ENCODE measurements at places on chromosomes 3 and 15.

- DNase-seq: no peak
- no peak overlapping the region for H3K27ac ChIP-seq
- no peaks in the 10 kb centered on the region for H3K36me3 ChIP-seq
- no peak overlapping the region for H3K4me3 ChIP-seq
- H3K4me1 ChIP-seq: peaks cover 34% of the 10 kb centered on the region
These were observed 76.6 kb downstream of the P3H2 start for GRCh38 chr3:190044142-190044541.

GRCh38 chr3:190534386-190534785 is 20.5 kb downstream of the IL1RAP start:
- H3K27ac ChIP-seq: no peak overlapping the region
- no peak for DNase-seq
- no peak overlapping the region for H3K4me3 ChIP-seq
- no peaks in the 10 kb centered on the region for H3K4me1 ChIP-seq
- H3K27me3 ChIP-seq: no peaks in the 10 kb centered on the region

DNA sequence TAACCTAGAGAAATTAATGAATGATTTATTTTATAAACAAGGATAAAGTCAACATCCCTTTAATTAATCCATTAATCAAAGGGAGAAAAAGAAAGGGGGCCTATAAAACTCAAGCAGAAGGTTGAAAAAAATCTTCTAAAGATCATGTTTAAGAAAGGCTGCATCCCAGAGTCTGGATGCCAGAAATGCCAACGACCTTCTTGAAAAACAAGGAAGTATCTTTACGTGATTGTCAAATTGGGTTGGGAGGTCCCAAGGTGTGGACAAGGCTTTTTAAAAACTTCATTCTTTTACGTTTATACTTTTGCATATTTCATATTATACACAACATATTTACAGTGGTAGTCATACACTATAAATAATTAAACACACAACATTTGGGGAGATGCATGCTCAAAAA is 1.6 kb downstream of the GOLGB1 start:
- no peak for DNase-seq
- no peaks in the 10 kb centered on the region for H3K36me3 ChIP-seq
- H3K4me3 ChIP-seq: peak overlapping the region; percentile 84
- no peaks in the 10 kb centered on the region for H3K27me3 ChIP-seq
- peaks cover 10% of the 10 kb centered on the region for H3K4me1 ChIP-seq
- no peak overlapping the region for H3K27ac ChIP-seq

DNA sequence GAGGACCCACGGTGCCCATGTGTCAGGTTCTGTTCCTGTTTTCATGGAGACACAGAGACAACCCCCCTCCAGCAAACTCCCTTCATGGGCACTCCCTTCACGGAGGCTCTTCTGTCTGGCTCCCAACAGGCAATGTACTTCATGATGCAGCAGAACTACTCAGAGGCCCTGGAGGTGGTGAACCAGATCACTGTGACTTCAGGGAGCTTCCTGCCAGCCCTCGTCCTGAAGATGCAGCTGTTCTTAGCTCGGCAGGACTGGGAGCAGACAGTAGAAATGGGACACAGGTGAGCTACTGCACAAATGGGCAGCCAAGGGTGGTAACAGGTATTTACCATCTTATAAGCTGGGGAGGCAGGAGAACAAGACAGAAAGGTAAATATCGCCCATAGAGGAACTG is 7.0 kb downstream of the TTC21A start:
- H3K36me3 ChIP-seq: no peaks in the 10 kb centered on the region
- DNase-seq: no peak
- no peaks in the 10 kb centered on the region for H3K4me1 ChIP-seq
- H3K4me3 ChIP-seq: no peak overlapping the region

DNA sequence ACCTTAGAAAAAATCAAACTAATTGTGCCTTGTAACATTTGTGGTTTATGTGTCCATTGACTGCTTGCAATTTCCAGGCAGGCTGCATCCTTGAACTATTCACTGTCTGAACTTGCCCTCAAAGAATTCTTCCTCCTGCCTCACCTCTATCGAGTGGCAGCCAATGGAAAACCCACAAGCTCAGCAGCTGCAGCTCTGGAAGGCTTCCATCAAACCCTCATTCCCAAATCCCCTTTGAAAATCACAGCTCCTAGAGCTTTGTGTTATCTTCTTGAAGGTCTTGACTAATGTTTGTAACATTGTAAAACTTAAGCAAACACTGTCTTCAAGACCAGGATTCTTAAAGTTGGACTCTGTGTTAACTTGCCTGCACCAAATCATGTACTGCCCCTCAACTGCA is 81.1 kb downstream of the FILIP1L start:
- H3K4me3 ChIP-seq: no peak overlapping the region
- H3K36me3 ChIP-seq: no peaks in the 10 kb centered on the region
- no peak for DNase-seq
- no peak overlapping the region for H3K27ac ChIP-seq
- no peaks in the 10 kb centered on the region for H3K27me3 ChIP-seq

GRCh38 chr15:44427756-44428724 is 611 bp downstream of the CTDSPL2 start:
- H3K36me3 ChIP-seq: no peaks in the 10 kb centered on the region
- H3K27me3 ChIP-seq: no peaks in the 10 kb centered on the region
- peak overlapping the region; percentile 88 for H3K4me3 ChIP-seq
- peaks cover 9% of the 10 kb centered on the region for H3K4me1 ChIP-seq
- DNase-seq: peak; percentile 86
- peak overlapping the region; percentile 99 for H3K27ac ChIP-seq

GRCh38 chr15:82646250-82647044 is 716 bp downstream of the CPEB1 start:
- peak overlapping the region; percentile 29 for H3K4me3 ChIP-seq
- H3K4me1 ChIP-seq: no peaks in the 10 kb centered on the region
- DNase-seq: peak; percentile 49
- no peak overlapping the region for H3K27ac ChIP-seq
- H3K36me3 ChIP-seq: no peaks in the 10 kb centered on the region

DNA sequence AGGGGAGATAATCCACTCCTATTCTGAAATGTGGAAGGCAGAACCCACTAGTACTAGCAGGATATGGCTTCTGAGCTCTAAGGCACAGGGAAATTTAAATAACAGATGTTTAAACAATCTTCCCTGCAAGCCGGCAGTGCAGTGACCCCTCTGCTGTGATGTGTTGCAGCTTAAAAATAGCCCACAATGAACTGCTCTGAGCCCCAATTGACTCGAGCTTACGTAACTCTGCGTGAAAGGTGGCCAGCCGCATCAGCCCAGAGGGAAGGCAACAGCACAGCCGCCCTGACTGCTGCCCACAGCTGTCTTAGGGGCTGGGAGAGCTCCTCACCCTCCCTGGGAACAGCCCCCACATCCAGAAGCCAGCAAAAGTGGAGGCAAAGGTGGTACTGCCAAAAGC is 12.5 kb upstream of the CAMKV start:
- no peaks in the 10 kb centered on the region for H3K36me3 ChIP-seq
- H3K27me3 ChIP-seq: no peaks in the 10 kb centered on the region
- no peak overlapping the region for H3K27ac ChIP-seq
- peaks cover 30% of the 10 kb centered on the region for H3K4me1 ChIP-seq
- no peak overlapping the region for H3K4me3 ChIP-seq

DNA sequence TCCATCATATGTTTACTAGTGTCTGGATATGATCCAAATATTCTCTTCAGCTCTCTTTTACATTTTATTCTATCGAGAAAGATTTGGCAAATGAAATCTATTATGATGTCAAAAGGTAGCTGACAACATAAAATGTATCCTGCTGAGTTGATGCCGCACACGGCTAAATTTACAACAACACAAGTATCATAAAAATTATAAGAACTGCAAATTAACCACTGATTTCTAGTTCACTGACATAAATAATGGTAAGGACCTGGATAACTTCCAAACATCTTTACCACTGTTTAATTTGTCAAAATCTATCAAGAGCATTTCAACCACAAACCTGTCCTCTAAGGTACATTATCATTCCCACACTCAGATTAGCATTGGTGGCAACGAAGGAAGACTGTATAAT is 244.5 kb downstream of the FOXP1 start:
- no peak overlapping the region for H3K27ac ChIP-seq
- H3K36me3 ChIP-seq: no peaks in the 10 kb centered on the region
- no peak for DNase-seq
- H3K4me3 ChIP-seq: no peak overlapping the region
- peaks cover 15% of the 10 kb centered on the region for H3K4me1 ChIP-seq
- H3K27me3 ChIP-seq: no peaks in the 10 kb centered on the region

DNA sequence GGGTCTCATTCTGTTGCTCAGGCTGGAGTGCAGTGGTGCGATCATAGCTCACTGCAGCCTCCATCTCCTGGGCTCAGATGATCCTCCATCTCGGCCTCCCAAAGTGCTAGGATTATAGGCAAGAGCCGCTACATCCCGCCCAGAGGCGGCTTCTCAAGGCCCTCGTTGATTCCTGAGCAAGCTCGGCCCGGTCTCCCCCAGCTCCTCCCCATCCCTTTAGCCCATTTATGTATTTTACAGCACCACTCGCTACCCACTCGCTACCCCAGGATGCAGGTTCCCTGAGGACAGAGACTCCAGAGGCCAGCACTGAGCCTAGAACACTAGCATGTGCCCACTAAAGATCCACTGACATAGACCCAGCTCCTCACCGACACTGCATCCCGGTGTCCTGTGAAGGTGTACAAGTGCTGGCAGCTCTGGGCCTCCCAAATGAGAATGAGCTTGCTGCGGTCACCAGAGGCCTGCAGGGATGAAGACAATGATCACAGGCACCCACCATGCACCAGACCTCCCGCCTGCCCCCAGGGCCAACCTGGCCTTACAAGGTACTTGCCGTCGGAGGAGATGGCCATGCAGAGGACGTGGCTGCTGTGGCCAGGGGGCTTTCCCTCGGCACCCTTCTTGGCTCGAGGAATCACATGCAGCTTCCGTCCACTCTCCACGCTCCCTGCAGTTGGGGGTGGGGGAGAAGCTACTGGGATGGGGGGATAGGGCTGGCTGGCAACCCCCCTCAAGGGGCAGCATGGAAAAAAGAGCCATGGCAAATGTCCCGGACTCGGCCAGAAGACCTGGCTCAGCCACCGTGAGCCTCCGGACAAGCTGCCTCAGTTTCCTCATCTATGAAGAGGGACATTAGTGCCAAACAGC is 5.6 kb downstream of the RRP9 start:
- H3K27me3 ChIP-seq: no peaks in the 10 kb centered on the region
- no peak overlapping the region for H3K27ac ChIP-seq
- DNase-seq: no peak
- H3K36me3 ChIP-seq: no peaks in the 10 kb centered on the region
- H3K4me1 ChIP-seq: peaks cover 9% of the 10 kb centered on the region

DNA sequence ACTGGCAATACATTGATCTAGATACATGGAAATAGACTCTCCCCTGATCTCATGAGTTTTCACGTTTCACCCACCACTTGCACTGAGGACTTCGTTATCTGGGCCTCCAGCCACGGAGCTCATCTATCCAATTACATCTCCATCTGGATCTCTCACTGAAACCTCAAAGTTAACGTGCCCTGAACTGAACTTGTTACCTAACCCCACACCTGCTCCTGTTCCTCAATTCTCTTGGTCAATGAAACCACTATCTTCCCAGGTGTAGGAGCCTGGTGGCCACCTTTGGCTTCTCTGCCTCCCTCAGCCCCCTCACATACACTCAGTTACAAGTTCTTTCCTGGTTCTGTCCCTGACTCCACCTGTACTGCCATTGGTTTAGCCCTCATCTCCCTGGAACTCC is 9.7 kb downstream of the DGKG start:
- H3K4me1 ChIP-seq: no peaks in the 10 kb centered on the region
- H3K36me3 ChIP-seq: no peaks in the 10 kb centered on the region
- DNase-seq: no peak
- H3K27me3 ChIP-seq: peaks cover 7% of the 10 kb centered on the region
- H3K4me3 ChIP-seq: no peak overlapping the region
- H3K27ac ChIP-seq: no peak overlapping the region

DNA sequence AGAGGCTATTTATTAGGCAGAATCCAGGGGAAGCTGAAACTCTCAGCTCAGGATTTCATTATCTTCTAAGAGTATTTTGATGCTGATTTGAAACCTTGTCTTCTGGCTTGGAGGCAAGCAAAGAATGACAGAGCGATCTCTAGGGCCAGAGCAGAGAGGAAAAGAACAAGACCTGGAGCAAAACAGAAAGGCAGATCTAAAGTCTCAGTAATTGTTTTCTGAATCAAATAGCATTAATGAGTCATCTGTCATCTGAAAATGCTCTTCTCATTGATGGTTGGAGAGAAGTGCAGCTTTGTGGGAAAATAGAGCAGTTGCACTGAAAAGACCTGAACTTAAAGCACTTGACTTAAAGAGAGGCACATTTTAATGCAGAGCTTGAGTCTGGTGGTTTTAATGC is 385.9 kb downstream of the RAP2B start:
- no peaks in the 10 kb centered on the region for H3K27me3 ChIP-seq
- no peaks in the 10 kb centered on the region for H3K36me3 ChIP-seq
- H3K4me1 ChIP-seq: no peaks in the 10 kb centered on the region
- H3K4me3 ChIP-seq: no peak overlapping the region

GRCh38 chr3:126646674-126647073 is 8.2 kb downstream of the TXNRD3 start:
- no peak for DNase-seq
- H3K27ac ChIP-seq: no peak overlapping the region
- no peak overlapping the region for H3K4me3 ChIP-seq
- peaks cover 10% of the 10 kb centered on the region for H3K4me1 ChIP-seq
- no peaks in the 10 kb centered on the region for H3K36me3 ChIP-seq

- H3K27ac ChIP-seq: no peak overlapping the region
- H3K4me3 ChIP-seq: no peak overlapping the region
- no peak for DNase-seq
- no peaks in the 10 kb centered on the region for H3K36me3 ChIP-seq
- H3K27me3 ChIP-seq: no peaks in the 10 kb centered on the region
- H3K4me1 ChIP-seq: no peaks in the 10 kb centered on the region
These were observed 7.9 kb downstream of the RBP2 start for GRCh38 chr3:139468399-139468798.

DNA sequence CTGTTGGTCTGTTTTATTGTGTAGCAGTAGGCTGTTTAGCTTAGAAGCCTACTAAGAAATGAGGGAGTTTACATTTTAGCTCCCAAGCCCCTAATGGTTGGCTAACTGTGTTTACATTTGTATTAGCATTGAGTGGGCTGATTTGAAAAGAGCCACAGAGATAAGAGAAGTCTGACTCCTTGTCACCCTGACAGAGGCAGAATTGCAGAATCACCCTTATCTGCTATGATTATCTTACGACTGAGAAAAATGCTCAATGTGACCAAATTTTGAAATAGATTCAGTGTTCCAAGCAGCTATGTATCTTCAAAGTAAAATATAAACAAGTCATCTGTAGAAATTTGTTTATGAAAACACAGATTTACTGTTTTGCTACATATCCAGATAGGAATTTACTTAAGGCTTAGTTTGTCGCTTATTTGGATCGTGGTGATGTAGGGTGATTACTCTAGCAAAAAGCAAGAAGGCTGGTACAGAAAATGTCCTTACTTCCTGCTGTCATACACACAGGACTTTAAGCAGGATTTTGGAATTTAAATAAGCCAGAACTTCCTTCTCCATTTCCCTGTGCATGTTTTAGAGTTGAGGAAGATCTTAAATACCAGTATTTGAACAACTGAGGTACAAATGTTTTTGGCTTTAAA is 19.0 kb downstream of the SEMA6D start:
- no peak for DNase-seq
- H3K4me3 ChIP-seq: no peak overlapping the region
- no peaks in the 10 kb centered on the region for H3K27me3 ChIP-seq
